CD8-positive, alpha-beta T cell (primary cell): ENCODE measurements at places on chromosomes 16 and 17.

GRCh38 chr16:65889533-65889966 is 476.9 kb upstream of the CDH5 start:
- DNase-seq: no peak

DNA sequence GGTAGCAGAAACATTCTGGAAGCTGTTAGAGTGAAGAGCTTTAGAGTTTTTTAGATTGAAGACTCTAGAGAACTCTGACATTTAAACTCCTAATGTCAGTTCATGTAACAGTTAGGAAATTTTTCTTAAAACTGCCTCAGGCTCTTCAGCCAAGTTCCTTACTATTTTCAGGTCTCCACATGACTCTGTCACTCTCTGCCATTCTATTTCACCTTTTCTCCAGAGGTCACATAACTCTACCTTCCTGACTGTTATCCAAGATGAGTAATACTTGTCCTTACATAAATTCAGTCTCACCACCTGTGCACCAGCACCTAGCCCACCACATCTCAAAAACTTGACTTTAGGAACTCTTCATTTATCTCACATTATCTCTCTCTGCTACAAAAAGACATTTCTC is 347.1 kb upstream of the CA10 start:
- no peak for DNase-seq

DNA sequence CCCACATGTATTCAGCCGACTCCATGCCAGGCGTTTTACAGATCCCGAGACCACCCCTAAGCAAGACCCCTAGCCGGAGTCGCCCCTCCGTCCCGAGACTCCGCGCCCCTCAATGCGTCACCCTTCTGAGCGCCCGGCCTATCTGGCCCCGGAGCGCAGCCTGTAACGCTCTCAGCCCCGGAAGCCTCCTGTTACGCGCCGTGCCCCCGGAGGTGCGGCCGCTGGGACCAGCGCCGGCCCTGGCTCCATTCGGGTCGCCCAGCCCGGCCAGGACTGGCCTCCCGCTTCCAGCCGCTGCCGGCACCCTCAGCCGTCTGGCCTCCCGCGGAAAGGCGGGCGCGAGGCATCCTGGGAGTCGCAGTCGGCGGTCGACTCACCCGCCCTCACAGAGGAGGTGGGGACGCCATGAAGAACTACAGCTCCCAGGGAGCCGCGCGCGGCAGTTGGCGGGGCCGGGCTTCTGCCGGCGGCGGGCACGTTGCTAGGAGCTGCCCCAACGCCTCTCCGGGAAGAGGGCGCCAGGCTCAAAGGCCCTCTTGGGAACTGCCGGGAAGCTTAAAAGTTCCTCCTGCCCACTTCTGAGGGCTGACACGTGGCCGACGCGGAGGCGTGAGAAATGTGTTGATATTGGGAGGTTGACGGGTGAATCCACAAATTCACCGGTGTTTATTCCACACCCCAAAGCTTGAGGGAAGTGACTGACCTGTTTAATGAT is at the start of gene FBF1:
Gene FBF1 (minus strand): TSS at position 316 of the 715 bp plus-strand sequence. CDS start 2,893 bp downstream, outside the sequence.
- DNase-seq: peak; percentile 90

GRCh38 chr16:566475-567372 is at the start of gene NHLRC4:
Gene NHLRC4 (plus strand): TSS chr16:567005. CDS start chr16:568048, 1,043 bp downstream.
- DNase-seq: no peak

DNA sequence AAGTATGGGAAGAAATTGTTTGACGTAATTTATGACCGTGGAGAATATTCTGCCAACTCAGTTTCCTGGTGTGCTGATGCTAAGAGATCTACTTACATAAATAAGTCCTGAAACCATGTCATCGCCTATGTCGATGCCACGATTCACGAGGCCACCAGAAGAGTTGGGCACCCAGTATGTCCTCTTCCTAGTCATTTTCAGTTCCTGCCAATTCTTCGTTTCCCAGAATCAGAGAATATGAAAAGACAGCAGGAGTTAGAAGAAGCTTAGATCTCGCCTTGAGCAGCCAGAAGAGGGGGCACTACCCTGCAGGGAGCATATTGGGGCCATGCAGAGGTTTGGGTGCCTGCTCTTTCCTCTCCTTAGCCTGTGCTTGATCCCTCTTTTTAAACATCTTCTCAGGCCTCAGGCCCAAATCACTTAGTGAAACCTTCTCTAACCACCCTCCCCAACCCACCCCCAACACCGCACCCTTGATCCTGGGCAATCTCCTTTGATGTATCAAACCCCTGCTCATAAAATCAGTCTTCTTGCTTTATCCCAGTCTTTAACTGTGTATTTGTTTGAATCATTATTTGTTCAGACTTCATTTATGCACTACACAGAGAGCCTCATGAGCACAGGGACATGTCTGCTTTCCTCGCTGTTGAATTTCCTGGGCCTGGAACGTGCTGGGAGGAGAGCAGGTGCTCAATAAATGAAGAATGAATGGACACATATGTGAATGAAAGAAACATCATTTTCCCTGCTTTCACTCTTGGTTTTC is 12.2 kb upstream of the LONP2 start:
- DNase-seq: peak; percentile 33

DNA sequence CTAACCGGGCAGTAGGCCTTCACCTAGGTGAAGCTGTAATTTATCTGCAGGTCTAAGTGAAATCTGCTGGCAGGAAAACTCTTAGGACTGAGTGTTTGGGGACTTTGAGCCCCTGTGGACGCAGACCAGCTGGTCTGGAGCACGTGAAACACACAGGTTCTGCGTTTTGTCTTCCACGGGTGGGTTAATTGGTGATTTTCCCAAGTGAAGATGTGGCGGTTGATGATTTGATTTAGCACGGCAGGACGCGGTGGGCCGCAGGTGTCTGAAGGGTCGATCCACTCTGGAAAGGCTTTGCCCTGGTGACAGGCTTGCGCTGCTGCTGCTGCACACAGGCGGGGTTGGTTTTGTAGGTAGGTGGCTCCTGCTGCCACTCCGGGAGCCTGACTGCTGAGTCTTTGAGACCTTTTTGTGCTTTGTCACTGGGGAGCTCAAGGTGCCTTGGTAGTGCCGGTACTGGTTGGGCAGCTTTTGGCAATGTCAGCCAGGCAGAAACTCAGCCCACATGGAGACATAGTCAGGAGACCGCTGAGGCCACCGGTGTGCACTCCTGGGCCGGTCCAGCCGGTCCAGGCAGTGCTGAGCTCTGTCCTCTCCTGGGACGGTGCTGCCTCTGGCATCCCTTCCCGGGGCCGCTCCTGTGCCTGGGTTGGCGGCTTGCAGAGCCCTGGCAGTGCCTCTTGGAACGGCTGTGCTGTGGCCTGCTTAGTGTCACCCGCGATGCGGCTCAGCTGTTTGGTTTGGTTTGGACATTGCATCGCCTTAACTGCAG is 2.3 kb downstream of the BAIAP2 start:
- no peak for DNase-seq

DNA sequence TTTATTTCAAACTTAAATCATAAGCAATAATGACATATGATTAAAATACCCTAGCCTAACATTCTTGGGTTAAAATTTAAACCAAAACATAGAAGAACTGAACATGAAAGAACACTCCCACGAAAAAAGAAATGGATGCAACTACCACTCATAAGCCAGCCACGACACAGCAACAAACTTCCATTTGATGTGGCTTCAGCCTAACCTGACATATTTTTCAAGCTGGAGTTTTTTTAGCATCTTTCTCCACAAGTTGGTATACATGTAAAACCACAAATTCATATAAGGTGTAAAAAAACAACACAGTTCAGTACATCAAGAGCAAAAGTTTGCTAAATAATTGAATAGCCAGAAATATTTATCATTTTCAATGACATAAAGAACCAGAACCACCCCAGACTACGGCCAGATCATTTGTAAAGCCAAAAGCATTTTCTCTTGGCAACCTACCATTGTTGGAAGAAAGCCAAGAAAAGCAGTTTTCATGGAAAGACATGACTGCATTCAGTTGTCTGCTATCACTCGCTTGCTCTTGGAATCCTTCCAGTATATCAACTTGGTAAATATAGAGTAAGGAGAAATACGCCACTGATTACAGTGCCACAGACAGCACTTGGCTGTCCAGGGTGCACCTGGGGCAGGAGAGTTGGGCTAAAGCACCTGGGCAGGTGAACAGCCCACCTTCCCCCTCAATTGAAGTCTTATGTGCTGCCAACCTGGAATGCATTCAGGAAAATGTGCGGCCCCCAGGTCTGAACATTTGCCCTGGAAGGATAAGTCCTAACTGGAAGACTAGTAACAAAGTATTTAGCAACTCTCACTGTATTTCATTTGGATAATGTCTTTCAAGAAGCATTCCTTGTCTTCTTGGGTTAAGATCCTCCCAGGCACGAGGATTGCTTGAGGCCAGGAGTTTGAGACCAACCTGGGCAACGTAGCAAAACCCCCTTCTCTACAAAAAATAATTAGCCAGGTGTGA is 60.5 kb downstream of the CREBBP start:
- DNase-seq: no peak

- DNase-seq: peak; percentile 45
Observed at GRCh38 chr17:64128787-64129514, 993 bp downstream of the ERN1 start.

- DNase-seq: no peak
Observed at GRCh38 chr17:22202702-22203101, 510.4 kb downstream of the KCNJ18 start.
